ENCODE measurements at places on chromosomes 1 and 21.

DNA sequence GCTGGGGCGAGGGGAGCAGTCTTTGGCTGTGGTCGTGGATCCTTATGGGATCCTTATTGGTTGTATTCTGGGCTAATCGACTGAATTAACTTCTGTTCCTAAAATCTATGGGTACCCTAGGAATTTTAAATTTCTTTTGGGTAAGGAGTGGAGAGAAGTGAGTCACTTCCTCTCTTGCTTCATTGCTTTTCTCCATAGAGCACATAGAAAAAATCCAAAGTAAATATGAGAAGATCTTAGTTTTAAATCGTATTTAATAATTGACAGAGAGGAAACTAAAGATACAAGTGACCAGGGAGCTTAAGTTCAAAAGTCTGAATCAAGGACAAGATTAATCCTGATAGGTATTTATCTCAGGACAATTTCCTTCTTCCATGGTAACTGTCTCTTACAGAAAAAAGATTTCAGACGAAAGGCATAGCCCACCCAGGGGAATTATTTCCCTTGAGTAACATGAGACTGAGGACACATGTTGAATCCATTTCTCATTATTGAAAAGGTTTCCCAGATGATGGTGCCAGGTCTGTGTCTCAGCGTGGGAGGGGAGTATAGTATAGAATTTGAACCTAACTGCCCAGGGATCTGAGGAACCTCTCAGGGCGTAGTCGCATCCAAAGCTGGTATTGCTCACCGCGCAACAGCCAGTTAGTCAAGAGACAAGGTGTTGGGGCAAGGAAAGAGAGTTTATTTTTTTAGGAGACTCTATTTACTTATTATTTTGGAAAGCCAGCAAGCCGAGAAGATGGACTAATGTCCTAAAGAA is 28.7 kb upstream of the FASLG start:
- DNase-seq: no peak

DNA sequence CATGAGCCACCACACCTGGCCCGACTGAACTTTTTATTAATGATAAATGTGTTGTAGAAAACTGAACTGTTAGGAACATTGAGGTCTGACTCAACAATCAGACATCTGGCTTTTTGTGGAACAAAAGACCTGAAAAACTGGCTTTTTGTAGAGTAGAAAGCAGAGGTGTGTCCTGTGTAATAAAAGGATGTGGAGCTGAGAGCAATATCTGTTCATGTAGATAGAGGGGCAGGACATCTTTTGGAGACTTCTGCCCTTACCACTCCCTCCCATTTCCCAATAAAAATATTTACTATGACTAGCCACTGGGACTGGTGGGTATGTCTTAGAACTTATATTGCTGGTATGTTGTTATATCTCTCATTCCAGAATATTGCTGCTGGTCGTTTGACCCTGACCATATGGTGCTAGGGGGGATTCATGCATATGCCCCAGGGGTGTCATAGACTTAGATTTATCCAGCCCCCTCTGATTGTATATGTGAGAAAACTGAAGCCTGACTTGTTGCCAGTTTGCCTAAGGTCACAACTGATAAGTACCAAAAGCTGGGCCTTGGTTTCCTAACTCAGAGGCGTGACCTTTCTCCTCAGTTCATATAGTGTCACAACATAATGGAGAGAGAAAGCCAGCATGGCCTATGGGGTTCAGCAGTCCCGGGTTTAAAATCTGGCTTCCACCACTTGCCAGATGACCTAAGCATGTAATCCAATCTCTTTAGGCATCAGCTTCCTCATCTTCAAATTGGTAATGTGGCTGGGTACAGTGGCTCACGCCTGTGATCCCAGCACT is 33.5 kb upstream of the PIGV start:
- no peak for DNase-seq

DNA sequence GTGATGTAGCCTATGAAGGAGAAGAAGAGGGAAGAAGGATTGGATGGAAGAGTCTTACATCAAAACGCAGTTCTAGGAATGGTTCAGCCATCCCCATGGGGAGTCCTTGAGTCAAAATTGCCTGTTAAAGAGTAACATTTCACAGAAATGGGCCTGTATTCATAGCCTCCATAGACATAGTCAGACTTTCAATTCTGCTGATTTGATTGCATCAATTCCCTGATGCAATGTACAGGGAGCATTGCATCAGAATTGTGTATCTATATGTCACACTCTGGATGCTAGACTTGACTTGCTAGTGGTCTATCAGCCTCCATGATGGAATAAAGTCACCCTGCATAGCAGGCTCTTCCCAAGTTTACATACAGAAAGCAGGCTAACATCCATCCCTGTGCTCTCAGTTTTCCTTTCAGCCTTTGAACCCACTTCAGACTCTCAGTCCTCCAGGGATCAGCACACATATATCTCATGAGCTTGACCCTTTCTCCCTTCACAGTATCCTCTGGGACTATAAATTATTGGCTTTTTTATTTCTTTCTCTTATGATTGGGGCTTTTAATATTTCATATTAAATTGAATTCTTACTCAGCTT is 1111.7 kb upstream of the B3GALT2 start:
- DNase-seq: no peak

- DNase-seq: no peak
Measured at GRCh38 chr1:173148971-173149370, 58.2 kb downstream of the TNFSF4 start.

- DNase-seq: no peak
Measured at GRCh38 chr1:180041582-180041981, 87.0 kb downstream of the CEP350 start.

DNA sequence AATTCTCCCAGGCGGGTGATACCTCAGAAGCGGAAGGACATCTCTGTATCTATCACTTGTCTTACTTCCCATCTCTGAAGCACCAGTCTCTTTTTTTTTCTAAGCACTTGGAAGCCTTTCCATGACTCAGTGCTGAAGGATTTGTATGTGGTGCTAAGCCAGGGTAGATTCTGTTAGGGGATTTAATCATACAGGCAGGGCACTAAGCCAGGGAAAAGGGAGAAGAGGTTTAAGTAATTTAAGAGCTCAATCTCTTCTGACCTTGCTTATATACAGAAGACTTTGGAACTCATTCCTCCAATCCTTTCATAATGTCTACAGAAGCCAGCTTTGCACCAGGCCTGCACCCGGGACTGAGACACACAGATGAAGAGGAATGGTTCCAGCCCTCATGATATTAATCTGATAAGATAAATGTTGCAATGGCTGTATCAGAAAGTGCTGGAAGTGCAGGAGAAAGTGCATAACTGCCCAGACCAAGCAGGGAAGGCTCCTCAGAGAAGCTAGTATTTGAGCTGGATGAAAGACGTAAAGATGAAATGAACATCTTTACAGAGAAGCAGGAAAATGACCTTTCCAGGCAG is 11.0 kb downstream of the FAM163A start:
- peak; percentile 60 for DNase-seq

DNA sequence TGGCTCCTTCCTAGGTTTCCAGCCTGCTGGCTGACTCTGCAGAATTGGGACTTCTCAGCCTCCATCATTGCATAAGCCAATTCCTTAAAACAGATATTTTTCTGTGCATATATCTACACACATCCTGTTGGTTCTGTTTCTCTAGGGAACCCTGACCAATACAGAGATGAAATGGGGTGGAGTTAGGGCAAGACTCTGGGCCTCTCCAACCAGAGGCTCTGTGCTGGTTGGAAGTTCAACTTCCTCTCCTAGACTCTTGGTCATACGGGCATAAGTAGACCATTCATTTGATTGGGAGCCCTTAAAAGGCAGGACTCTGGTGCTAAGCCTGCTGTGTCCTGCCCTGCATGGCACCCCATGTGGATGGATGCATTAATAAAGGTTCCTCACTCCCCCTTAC is 55.0 kb downstream of the CNIH3 start:
- DNase-seq: no peak

GRCh38 chr1:50156241-50157010 is 47.7 kb downstream of the ELAVL4 start:
- no peak for DNase-seq

DNA sequence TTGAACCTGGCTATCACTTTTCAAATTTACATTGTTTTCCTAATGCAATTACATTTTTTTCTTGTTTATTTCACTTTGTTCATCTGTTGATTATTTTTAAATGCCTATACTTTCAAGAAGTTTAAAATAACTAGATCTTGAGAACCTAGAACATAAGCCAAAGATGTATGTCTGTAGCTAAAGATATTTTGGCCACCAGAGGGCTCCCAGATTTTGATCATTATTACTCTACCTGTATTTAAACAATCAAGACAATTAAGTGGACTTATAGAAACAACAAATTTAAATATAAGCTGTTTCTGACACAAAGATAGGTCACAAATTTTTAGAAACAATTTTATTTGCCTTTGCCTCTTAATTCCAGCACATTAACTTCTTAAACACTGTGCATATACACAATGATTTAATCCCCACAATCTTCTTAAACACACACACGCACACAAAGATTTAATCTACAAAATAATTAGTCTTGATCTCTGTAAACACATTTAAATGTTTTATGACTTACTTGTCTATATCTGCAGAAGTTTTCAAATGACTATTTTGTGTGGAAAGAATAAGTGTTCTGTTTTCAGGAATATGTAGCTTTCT is 380.0 kb downstream of the DSCAM start:
- no peak for DNase-seq

DNA sequence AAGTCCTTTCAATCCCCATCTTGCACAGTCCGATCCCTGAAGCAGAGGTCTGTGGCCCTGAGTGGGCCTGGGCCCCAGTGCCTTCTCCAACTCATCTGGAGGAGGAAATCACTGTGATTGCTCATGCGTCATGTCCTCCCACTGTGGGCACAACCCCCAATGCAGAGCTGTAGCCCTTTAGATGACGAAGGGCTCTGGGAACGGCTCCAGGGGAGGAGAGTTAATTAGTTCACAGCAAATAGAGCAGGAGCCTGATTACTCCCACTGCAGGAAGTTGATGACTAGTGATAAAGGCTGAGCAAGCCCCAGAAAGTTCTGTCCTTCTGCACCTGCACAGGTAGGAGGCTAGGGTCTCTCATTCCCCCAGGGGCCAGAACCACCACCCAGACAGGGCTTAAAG is 111.5 kb downstream of the CCDC185 start:
- DNase-seq: peak; percentile 20

DNA sequence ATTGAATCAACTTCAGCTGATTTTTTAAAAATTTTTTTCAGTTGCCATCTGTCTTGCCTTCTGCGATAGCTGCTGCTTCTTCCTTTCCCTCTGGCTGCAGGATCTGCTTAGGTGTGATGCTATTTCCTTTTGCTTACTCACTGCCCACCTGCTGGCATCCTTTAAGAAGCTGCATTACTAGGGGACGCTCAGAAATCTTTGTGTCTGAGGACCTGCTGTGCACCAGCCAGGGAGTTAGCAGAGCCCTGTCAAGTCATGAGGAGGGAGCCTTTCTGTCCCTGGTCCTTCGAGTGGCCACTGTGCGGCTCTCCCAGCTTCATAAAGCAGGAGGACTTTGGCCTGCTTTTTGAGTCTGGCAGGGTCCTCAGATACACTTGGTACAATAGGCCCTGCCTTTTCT is 327.8 kb downstream of the USH2A start:
- DNase-seq: no peak

DNA sequence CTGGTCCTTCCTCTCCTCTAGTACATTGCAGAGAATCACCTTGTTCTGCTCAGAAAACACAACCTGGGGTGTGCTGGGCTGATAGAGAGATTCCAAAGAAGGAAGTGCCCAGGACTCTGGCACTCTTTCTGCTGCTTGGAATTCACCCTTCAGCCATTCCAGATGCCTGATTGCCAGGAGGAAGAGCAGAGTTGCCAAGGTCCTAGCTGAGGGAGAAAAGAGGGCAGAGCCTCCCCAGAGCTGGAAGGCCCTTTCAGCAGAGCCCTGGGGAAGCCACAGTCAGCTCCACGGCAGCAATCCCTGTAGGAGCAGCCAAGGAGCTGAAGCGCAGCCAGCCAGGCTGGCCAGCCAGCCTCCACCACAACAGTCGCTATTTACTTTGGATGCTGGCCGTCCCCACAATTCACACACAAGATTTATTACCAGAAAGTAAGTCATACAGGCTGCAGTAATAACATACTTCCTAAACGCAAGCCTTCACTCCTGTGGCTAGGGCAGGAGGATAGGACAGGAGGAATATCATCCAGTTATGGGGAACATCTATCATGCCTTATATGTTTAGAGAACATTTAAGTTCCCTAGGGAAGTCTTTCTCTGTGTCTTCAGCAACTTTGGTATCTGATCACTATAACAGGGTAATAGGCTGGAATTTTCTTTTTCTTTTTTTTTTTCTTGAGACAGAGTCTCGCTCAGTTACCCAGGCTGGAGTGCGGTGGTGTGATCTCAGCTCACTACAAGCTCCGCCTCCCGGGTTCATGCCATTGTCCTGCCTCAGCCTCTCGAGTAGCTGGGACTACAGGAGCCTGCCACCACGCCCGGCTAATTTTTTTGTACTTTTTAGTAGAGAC is 36.6 kb upstream of the SLC44A3 start:
- peak; percentile 92 for DNase-seq

GRCh38 chr1:206039046-206039973 is 13.7 kb upstream of the RHEX start:
- no peak for DNase-seq

DNA sequence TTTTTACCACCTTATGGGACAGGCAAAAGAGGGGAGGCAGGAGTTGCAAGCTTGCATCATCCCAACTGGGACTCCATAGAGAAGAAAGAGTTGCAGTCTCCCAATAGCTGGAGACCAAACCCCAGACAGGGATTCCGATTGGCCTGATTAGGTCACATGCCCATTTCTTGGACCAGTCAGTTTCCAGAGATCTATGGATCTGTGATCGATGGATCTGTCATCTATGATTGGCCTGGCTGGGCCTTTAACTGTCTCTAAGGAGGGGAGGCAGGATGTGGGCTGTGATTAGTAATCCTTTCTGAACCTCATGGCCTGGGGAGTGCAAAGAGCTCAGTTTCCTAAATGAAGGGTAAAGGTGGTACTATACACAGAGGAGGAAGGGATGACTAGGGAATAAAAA is 252.1 kb downstream of the MATN1 start:
- DNase-seq: no peak

GRCh38 chr1:19844731-19845495 is 29.8 kb upstream of the RNF186 start:
- no peak for DNase-seq

GRCh38 chr1:116514708-116515525 is 55.9 kb downstream of the CD58 start:
- DNase-seq: no peak

- DNase-seq: no peak
Measured at GRCh38 chr1:219075121-219075879, 98.4 kb upstream of the LYPLAL1 start.

GRCh38 chr21:25563361-25564116 is 43.7 kb downstream of the MRPL39 start:
- no peak for DNase-seq

DNA sequence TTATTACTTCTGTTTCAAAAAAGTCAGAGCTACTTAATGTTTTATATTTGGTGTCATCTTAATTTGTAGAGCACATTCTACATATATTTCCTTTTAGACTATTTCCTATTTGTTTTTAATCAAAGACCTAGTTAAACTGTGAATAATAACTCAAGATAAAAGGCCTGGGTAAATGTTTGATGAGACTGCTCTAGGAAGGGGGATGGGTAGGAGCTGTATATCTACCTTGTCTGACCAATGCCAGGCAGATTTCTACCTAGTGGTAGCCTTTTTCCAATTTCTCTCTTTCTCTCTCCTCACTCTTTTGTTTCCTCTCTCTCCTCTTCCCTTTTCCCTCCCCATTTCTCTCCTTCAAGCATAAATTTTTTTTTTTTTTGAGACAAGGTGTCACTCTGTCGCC is 31.9 kb upstream of the IVNS1ABP start:
- DNase-seq: no peak

- no peak for DNase-seq
Measured at GRCh38 chr1:58902830-58903513, 119.1 kb upstream of the JUN start.
